Suprapubic skin (tissue), 4 donors: ENCODE measurements at places on chromosomes 13 and 19. TPM values are rescaled to one million over a fixed set of nuclear protein-coding genes. Genes with fewer than 3 reads are reported as not detected.

Gene SPHK2
- total RNA-seq, result 4.8 TPM

Gene ASPDH
- not detected for total RNA-seq

Gene ZNF112
- 3.8 TPM for total RNA-seq

Gene RFPL4A
- not detected for total RNA-seq

Gene ATP4A
- total RNA-seq, result not detected

Gene CCDC169
- 0.48 TPM for total RNA-seq

Gene NKG7
- total RNA-seq, result not detected

Gene MIDN
- total RNA-seq, result 153 TPM

Gene ZNF737
- total RNA-seq, result 10.8 TPM

Gene SNRPA
- total RNA-seq, result 52.2 TPM

Gene C13orf46
- total RNA-seq, result 0.72 TPM

Gene AMH
- 1.7 TPM for total RNA-seq

Gene CFAP97D2
- not detected for total RNA-seq
